NCI-H187 treated with DMSO at 0.1 percent for 48 hours (cell line): ENCODE measurements at places on chromosomes 12 and 14.

GRCh38 chr12:8612629-8613028, at the start of gene AICDA:
Gene AICDA (minus strand): TSS chr12:8612859. CDS start chr12:8612767, 92 bp downstream.
- no peak for DNase-seq

DNA sequence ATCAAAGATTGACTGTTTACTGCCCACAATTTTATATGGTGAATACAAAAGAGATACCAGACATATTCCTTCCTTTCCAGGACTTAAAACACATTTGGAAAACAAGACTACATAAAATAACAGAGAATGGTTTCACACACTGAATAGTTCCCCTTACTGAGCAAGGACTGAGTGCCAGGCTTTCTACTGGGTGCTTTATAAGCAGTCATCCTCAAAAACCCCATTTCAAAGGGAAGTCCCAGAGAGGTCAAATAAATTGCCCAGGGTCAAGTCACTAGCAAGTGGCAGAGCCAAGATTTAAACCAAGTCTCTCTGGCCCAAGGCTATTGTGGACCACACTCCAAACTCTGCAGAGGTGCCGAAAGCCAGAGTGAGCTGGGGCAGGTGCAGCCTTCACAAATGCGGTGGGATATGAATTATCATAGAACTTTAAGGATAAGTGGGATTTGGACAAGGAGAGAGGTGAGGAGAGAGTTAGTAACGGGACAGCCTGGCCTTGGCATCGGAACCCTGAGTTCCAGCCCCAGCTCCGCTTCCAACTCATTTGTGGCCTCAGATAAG, 9.1 kb upstream of the RPAP3 start:
- DNase-seq: no peak

DNA sequence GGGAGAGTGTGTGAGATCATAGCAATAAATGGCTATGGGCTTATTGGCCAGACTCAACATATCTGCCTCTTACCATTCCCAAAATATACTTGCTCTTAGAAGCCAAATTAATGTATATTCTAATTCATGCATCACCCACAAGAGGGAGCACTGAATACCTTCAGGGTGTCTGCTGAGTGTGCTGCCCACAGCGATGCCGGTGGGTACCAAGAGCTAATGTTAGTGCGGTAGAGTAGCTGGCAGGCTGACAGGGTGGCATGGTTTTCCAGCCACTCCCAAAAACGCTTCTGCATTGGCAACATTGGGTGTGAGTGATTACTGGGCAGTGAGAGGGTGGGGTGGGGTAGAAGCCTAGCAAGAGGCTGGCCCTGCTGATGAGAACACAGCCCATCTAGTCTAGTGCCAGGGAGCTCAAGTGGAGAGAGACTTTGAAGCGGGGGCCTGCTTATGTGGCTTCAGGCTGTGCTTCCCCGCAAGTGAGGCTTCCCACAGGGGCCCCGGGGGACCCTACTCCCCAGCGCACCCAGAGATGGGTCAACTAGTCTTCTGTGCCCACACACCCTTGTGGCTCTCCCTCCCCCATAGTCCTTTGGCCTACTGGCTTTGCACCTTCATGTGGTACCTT, 9.2 kb upstream of the PLEKHD1 start:
- DNase-seq: no peak

DNA sequence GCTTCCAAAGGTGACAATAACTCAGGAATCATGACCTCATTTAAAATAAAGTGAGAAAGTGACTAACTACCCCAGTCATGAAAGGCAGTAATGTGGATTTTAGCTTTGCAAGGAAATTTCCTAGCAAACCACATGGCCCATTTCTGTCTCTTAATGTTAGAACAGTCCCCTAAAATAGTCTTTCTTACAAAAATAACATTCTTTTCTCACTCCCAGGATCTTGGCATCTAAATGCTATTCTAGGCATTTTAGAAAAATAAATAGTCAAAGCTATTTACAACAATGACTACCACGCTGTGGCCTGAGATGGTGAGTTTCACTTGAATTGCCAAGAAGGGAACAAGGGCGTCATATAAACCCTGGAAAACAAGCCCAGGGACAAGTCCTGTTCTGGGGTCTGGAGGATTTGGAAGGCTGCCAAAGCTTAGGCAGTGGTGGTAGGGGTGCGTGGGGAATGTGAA, 101.2 kb upstream of the CCDC175 start:
- DNase-seq: no peak

DNA sequence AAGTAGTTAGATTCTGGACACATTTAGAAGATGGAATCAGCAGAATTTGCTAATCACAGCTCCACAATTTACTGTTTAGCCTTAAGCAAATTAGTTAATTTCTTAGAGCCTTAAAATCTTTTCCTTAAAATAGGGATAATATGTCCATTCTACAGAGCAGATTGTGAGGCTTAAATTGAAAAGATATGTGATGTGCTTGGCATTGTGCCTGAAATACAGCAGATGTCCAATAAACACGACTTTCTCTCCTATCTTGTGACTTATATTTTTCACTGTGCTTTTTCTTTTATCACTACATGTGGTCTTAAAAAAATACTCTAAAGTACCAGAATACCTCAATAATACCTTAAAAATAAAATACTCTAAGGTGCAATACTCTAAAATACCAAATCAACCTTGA, 30.6 kb downstream of the CCER1 start:
- DNase-seq: no peak

GRCh38 chr12:96107236-96107635, 71.8 kb upstream of the LTA4H start:
- DNase-seq: no peak

GRCh38 chr12:109940339-109940923, 40.4 kb downstream of the TCHP start:
- DNase-seq: no peak
